ENCODE measurements at places on chromosomes 11 and 22. TPM values are rescaled to one million over a fixed set of nuclear protein-coding genes. Genes with fewer than 3 reads are reported as not detected.

Gene CHRM1
- total RNA-seq, result not detected

Gene IFITM1
- total RNA-seq, result 724 TPM

Gene CCDC81
- 0.73 TPM for total RNA-seq

Gene SLC25A18
- not detected for total RNA-seq

Gene MMP27
- total RNA-seq, result not detected

Gene TTC36
- total RNA-seq, result 0.75 TPM

Gene NAALAD2
- not detected for total RNA-seq

Gene NXPE1
- not detected for total RNA-seq

Gene OR56A1
- total RNA-seq, result not detected

Gene THRSP
- total RNA-seq, result not detected

Gene RNF26
- total RNA-seq, result 34.3 TPM

Gene BAD
- 31.8 TPM for total RNA-seq

Gene DEUP1
- total RNA-seq, result not detected

Gene KRTAP5-7
- 0.25 TPM for total RNA-seq

Gene MS4A12
- not detected for total RNA-seq

Gene KLHDC7B
- 5.3 TPM for total RNA-seq

Gene APOBEC3G
- 72.5 TPM for total RNA-seq

Gene MRGPRX4
- total RNA-seq, result not detected

Gene PGA3
- total RNA-seq, result not detected

Gene HBB
- not detected for total RNA-seq

Gene C22orf31
- not detected for total RNA-seq

Gene GAS2L1
- total RNA-seq, result 3.0 TPM
